ENCODE measurements at places on chromosomes 12 and 14.

GRCh38 chr12:113601656-113602263 lies 130.1 kb upstream of the LHX5 start:
- DNase-seq: no peak

GRCh38 chr12:124742111-124742510 lies 121.6 kb downstream of the SCARB1 start:
- no peak for DNase-seq

DNA sequence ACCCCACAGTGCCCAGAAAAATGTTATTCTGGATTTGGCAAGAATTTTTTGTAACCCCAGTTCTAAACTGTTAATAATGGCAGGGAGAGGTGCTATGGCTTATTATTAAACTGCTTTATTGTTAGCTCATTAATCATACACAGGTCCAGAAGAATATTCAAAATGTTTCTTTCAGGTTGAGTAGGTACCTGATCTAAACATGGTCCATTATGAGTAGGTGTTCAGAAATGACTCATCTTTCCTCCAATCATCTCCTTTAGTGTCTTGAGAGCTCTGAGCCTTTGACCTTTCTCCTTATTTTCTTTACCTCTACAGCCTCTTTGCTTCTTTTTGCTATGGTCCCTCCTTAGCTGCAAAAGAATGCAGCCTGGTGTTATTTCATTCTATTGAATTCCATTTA lies 211.0 kb upstream of the GARIN6 start:
- DNase-seq: no peak

DNA sequence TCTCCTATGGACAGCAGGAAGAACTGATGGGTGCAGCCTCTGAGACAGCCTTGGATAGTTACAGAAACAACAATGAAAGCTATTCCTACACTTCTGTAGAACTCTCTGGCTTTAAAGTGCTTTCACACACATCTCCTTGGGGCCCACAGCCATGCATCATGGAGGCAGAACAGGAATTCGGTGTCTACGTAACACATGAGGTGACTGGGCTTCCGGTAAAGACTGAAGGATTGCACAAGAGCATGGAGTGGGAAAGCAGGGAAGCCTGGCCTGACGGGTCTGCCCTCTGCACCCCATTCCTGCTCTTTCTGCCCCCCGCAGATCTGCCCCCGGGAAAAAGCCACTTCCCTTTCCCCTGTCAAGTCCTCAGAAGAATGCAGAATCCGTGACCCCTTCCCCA lies 82.6 kb downstream of the VWF start:
- DNase-seq: no peak

GRCh38 chr14:62179367-62180018 lies 417.3 kb downstream of the SNAPC1 start:
- DNase-seq: peak; percentile 26

GRCh38 chr12:6952863-6953441 lies 1.8 kb downstream of the PTPN6 start:
- DNase-seq: no peak
